GM19239 (cell line): ENCODE measurements at places on chromosomes 3 and 15.

- no peak for DNase-seq
Observed at GRCh38 chr3:52704611-52705437, 767 bp downstream of the GLT8D1 start.

GRCh38 chr3:166661621-166662020, 718.5 kb downstream of the ZBBX start:
- DNase-seq, result no peak

DNA sequence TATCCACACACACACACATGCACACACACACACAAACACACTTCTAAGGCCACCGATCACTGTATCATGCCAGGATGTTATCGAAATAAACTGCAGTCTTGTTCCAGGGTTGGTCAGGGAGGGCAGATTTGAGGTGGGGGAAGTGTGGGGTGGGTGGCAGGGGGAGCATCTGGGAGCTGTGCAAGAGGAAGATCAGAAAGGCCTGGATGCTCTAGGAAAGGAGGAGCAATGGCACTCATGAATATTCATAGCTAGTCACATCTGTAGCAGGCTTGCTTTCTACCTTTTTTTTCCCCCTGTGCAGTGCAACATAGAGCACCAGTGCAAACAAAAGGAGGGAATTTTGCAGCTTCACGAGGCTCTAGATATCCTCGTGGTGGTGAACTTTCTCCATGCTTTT, 84.9 kb downstream of the MEIS2 start:
- DNase-seq, result no peak

DNA sequence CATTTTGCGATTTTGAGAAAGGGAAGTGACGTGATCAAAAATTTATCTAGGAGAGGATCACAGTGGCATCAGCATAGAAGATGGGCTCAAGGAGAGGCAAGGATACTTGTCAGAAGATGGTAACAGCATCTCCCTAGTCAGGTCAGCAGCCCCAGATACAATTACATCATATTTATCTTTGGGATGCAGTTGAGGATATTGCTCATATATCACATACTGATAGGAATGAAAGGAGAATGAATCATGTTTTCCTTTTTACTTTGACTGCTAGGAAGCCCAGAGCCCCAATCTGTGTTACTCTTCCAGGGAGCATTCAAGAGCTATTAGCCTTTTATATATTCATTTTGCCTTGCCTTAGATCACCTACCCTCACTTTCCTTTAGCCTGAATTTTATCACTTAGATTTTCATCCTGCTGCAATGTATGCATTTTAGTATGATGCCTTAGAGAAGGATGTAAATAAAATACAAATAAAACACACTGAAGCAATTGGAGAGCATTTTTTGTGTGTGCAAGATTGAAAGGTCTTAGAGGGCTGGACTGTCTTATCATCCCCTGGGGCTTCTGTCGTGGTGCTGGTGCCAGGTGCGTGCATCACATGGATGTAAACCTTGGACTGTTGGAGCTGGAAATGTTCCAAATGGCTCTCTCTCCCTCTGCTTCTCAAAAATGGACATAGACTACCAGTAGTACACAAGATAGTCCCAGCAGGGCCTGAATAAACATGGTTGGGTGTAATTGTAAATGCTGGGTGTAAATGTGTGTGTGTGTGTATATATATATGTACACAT, 40.3 kb downstream of the CORO2B start:
- no peak for DNase-seq
